Ovary (tissue), 10 donors: ENCODE measurements at places on chromosomes 2 and 18. TPM values are rescaled to one million over a fixed set of nuclear protein-coding genes. Genes with fewer than 3 reads are reported as not detected.

DNA sequence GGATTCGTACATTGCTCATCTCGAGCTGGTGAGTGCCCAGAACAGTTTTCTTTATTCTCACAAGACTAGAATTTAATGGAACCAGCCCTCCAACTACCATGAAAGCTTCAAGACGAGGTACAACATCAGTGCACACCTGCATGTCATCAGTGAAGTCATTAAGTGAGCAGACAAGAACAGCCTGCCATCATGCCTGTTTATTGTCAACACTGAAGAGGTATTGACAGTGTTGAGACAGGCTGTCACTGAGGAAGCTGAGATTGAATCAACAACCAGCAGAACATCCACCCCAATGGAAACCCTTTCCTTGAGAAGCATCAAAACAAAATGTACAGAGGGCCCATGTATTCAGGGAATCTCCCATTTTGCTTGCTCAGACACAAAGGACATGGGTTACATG is 148.0 kb upstream of the TCF4 start:
- H3K27me3 ChIP-seq: no peaks in the 10 kb centered on the region
- no peak for DNase-seq
- H3K4me3 ChIP-seq: no peak overlapping the region
- no peak overlapping the region for H3K27ac ChIP-seq
- H3K4me1 ChIP-seq: peaks cover 1% of the 10 kb centered on the region
- H3K36me3 ChIP-seq: no peaks in the 10 kb centered on the region

Gene DIS3L2
- total RNA-seq: 31.8 TPM

Gene ERICH2
- total RNA-seq: 1.7 TPM

Gene RNF149
- total RNA-seq: 34.5 TPM

GRCh38 chr2:99032786-99033185 is 96.8 kb upstream of the CRACDL start:
- H3K4me1 ChIP-seq: no peaks in the 10 kb centered on the region
- H3K27me3 ChIP-seq: no peaks in the 10 kb centered on the region
- H3K4me3 ChIP-seq: no peak overlapping the region

GRCh38 chr18:62183578-62184195 is 3.2 kb downstream of the PIGN start:
- peaks cover 2% of the 10 kb centered on the region for H3K4me1 ChIP-seq
- H3K36me3 ChIP-seq: no peaks in the 10 kb centered on the region
- DNase-seq: no peak
- no peak overlapping the region for H3K4me3 ChIP-seq
- no peak overlapping the region for H3K27ac ChIP-seq
